ENCODE measurements at places on chromosomes 2 and 18.

GRCh38 chr2:3465328-3465727, 54.0 kb downstream of the ADI1 start:
- DNase-seq = no peak

DNA sequence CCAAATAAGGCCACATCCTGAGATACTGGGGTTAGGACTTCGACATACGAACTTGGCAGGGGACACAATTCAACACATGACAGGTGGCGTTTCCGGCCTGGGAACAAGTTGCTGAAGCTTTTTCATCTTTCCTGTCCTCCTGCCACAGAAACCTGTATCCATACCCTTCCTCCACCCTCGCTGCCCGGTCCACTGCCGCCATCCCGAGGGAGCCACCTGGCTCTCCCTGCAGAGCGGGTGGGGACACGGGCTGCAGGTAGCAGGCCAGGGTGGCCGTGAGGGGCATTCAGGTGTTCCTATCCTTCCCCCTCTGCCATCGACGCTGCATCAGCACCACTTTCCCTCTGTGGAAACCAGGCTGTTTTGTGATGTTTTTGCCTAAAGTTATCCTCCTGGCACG, 74.4 kb upstream of the TWIST2 start:
- DNase-seq = no peak

GRCh38 chr18:50014606-50015005, 180.3 kb downstream of the MYO5B start:
- no peak for DNase-seq

- no peak for DNase-seq
Measured at GRCh38 chr2:148110184-148110583, 89.3 kb downstream of the MBD5 start.

DNA sequence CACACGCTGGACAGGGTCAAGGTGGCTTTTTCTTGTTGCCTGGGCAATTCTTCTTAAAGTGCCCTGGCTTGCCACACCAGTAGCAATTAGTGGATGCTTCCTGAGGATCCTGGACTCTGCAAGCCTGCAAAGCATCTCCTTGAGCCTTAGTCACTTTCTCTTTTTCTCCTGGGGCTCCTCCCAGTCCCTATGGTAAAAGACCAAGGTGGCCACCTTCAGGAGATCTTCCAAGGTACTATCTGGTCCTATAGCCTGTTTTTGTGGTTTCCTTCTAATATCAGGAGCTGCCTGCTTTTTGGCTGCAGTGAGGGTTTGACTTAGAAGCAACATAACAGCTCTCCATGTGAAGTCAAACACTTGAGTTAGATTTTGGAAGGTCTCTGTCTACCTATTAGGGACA, 33.3 kb upstream of the GMCL1 start:
- no peak for DNase-seq

GRCh38 chr2:11500702-11501303, 33.0 kb upstream of the GREB1 start:
- DNase-seq = no peak

DNA sequence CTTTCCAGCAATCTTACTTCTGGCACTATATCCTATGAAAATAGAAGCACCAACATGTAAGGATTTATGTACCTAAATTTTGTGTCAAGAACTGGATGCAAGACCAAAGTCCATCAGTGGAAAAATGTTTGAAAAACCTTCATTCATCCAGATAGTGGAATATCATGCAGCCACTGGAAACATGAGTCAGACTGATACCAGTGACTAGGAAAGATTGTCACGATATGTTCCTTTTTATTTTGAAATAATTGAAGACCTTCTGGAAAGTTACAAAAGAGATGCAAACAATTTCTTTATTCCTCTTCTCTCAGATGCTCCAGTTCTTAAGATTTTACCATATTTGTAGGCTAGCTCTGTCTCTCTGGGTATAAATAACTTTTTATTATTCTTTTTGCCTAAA, 40.5 kb upstream of the IL1R2 start:
- no peak for DNase-seq

DNA sequence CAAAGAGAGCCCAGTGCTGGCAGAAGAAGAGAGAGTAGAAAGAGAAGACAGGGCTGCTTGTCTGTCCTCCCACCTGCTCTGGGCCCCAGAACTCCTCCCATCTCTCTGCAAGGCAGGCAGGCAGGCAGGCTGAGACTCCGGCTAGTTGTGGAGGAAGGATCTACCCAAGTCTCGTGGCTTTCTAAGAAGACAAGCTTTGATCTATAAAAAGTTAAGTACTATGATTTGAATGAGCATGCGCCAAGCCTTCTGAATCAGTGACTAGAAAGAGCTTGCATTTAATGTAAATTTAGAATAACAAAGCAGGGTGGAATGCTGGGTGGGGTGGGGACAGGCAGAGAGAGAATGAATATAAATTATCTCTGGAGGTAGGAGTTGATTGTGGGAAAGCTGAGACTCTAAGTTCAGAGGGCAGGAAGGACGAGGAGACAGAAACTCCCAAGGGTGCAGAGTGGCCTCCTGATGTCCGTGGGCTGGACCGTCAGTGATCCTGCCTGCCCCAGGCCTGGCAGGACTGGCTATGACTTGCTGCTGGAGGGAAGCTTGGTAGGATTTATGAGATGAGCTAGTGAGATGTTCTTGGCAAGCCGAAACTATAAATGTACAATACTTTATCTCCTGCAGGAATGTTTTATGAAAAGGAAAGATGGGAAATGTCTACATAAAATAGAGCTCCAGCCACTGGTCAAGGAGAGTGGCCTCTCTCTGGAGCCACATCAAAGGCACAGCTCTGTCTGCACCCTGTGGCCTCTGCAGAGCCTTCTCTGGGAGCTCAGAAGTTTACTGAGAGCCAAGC, 447.5 kb downstream of the TNS1 start:
- no peak for DNase-seq

DNA sequence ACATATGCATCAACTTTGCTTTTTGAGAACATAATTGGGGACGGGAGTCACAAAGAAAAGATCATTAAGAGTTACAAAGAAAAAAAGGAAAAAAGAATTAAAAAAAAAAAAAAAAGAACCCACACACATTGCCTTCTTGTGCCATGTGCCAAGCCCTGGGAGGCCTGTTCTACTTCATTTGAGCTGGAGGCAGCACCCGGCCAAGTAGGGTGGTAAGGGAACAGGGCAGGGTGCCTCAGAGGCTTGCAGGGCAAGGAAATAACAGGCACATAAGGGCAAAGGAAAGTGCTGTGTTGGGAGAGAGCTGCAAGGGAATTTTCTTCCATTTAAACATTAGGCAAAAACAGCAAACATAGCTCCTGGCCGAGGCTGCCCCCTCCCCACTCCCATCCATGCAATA, 418.0 kb downstream of the TMEM182 start:
- no peak for DNase-seq

DNA sequence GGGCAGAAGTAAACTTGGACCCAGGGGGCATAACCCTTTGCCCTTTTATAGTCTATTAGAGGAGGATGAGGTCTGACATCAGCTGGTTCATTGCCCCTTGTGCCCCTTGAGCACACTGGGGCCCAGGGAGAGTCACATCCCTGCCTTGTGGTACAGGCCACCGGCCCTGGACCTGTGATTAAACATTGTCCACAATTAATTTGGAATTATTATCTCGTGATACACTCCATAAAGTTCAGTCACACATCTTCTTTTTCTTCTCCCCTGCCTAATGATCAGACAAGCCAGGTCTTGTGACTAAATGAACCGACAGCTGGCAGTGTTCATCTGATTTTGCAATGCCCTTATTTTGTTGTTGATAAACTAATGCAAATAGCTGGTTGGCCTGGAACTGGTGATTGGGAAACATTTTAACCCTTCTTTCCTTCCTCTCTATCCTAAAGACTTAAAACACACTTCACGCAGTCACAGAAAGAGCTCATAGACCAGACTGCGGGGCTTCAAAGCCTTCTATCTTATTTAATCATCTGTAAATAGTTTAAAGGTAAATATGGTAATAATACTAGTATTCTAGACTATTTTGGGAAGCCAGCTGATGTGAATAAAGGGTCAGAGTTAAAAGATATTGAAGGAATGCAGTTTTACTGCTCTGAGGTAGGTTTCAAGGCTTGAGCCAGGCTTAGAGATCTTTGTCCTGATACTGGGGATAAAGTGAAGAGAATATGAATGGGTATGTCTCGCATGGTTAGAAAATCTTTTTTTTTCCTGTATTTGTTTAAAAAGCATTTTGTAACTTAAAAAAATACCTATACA, 13.4 kb downstream of the IL1R1 start:
- no peak for DNase-seq

DNA sequence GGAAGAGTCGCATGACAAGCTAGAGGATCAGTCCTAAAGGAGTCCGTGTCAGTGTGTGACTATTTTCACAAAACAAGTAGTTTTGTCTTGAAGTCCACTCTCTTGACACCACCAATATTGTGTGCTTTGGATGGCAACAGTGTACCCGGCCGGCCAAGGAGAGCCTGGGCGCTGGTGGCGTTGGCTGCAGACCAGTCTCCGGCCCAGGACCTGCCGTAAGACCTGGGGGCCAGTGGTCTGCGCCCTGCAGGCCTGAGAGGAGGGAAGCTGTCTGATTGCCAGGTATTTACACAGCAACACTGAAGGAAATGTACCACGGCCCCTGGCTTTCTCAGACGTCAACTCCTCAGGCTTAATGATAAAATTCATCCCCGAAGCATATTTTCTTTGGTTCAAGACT, 472.4 kb upstream of the SALL3 start:
- no peak for DNase-seq

GRCh38 chr18:8480506-8481328, 128.5 kb upstream of the RAB12 start:
- no peak for DNase-seq

GRCh38 chr2:113341191-113341869, 62.6 kb upstream of the PAX8 start:
- DNase-seq = no peak

DNA sequence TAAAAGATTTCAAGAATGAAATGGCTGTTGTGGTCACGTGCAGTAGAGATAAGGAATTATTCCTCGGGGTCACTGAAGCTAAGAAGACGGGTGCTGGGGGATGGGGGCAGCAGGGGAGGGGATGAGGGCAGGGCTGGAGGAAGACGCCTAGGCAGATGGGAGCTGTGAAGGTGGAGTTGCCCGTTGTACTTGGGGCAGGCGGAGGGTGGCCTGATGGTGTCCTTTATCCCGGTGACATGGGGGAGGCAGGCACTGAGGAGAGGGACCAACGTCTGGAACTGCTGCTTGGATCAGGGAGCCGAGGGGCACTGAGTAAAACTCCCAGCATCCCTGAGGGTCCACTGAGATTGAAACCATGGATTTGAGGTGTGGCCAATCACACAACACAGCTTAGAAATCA, 64.9 kb downstream of the ZCCHC2 start:
- DNase-seq = no peak

DNA sequence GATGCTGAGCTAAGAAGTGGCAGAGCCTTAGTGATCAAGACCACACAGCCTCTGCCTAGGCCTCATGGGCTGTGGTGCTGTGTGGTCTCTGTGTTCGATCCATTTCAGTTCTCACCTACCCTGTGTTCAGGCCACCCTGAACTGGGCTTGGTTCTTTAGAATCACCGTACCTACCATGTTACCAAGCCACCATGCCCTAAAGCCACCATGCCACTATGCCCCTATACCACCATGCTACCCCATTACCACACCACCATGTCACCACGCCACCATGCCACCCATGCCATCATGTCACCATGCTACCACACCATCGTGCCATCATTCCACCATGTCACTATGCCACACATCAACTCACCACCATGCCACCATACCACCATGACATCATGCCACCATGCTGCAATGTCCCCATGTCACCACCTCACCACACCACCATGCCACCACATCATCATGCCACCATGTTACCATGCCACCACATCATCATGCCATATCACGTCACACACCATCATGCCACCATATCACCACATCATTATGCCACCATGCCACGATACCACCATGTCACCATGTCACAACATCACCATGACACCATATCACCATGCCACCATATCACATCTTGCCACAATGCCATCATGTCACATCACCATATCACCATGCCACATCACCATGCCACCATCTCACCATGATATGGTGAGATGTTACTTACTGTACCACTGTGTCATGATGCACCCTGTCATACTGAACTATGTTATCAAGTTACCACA, 191.0 kb upstream of the ARL4C start:
- DNase-seq = no peak

DNA sequence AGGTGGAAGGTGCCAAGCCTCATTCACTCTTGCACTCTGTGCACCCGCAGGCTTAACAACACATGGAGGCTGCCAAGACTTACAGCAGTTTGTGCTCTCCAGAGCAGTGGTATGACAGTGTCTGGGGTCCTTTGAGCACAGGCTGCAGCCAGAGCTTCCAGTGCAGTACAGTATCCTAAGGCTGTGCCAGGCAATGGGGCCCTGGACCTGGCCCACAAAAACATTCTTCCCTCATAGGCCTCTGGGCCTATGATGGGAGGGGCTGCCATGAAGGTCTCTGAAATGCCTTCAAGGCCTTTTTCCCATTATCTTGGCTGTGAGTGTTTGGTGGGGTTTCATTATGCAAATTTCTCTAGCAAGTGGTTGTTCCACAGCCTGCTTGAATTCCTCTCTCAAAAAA, 74.8 kb downstream of the MAP2 start:
- no peak for DNase-seq

GRCh38 chr18:28606686-28607085, 429.8 kb upstream of the CDH2 start:
- DNase-seq = no peak

GRCh38 chr2:20145497-20146193, 79.3 kb downstream of the SDC1 start:
- DNase-seq = no peak

- DNase-seq = no peak
Measured at GRCh38 chr2:25419678-25420242, 78.0 kb upstream of the DNMT3A start.

DNA sequence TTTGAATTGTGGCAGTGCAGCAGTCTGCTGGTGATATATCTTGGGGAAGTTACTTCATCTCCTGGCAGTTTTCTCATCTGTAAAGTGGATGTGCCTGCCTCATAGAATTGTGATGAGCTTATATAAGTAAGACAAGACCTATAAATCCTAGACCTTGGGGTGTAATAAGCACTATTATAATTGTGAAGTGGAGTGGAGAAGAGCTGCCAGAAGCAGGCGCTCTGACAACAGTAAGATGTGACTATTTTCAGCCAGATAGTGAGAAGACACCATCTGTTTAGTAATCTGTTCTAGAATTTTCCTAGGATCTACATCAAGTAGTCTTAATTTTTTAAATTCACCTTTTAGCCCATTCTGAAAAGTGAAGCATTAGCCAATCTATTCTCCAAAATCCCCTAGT, 85.6 kb upstream of the TSPYL6 start:
- DNase-seq = no peak

DNA sequence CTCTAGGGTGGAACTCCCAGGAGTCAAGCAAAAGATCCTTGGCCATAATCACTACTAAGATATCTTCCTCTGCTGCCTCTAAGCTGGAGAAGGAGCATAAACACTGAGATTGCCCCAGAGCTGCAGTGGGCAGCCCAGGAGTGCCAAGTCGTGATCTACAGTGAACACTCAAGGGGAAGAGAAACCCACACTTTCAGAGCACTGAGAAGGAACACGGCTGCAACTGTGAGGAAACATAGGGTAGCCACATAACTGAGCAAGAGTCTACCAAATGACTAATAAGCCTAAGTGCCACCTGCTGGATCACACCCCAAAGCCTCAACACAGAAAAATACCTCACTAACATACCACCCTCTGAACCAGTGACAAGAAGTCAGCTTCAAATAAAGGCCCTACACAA, 79.6 kb upstream of the RAB12 start:
- no peak for DNase-seq

All from CD4-positive, alpha-beta T cell treated with Interleukin-4 for 4 hours (primary cell).